ENCODE measurements at places on chromosomes 16 and 17. TPM values are rescaled to one million over a fixed set of nuclear protein-coding genes. Genes with fewer than 3 reads are reported as not detected.
A peak's percentile ranks its signal among the peaks of the same experiment; 100 is the strongest.

The KRT33B gene
- not detected for total RNA-seq

DNA sequence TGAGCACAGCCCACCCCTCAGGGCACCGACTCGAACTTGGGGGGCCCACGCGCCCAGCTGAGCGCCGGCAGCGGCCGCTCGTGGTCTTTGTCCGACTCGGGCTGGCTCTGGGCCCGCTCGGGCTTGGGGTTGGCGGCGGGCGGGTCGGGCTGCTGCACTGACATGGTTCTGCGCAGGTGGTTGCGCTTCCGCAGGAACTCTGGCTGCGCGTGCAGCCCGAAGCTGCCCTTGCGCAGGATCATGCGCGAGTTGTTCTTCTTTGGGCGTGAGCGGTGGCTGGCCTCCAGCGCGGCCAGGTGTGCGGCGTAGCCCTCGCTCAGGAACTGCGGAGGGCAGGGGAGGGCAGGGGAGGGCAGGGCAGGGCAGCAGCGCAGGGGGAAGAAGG, 11.1 kb downstream of the PIMREG start:
- DNase-seq = peak; percentile 75

GRCh38 chr16:41439-42068, 11.9 kb downstream of the POLR3K start:
- DNase-seq = no peak

- no peak for DNase-seq
These were observed 16.4 kb downstream of the DHODH start for GRCh38 chr16:72024862-72025382.

DNA sequence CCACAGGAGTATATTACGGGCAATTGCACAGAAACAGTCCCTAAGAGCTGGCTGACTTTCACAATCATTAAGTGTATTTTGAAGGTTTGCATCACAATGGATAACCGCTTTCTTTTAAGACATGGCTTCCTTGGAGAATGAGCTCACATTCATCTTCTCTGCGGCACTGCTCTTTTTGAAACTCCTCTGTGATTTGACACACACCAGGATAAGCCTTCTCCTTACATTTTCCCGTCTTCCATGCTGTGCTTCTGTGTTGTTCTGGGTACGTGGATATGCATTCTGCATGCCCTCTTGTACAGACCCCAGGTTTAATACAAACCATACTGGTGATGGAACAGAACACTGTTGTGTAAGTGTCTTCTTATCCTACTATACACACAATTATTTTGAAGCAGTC, 89.5 kb upstream of the METRNL start:
- DNase-seq = no peak
